ENCODE measurements at places on chromosomes 5 and 9.

GRCh38 chr9:101437806-101438232 lies 2.2 kb upstream of the ALDOB start:
- no peak for DNase-seq

DNA sequence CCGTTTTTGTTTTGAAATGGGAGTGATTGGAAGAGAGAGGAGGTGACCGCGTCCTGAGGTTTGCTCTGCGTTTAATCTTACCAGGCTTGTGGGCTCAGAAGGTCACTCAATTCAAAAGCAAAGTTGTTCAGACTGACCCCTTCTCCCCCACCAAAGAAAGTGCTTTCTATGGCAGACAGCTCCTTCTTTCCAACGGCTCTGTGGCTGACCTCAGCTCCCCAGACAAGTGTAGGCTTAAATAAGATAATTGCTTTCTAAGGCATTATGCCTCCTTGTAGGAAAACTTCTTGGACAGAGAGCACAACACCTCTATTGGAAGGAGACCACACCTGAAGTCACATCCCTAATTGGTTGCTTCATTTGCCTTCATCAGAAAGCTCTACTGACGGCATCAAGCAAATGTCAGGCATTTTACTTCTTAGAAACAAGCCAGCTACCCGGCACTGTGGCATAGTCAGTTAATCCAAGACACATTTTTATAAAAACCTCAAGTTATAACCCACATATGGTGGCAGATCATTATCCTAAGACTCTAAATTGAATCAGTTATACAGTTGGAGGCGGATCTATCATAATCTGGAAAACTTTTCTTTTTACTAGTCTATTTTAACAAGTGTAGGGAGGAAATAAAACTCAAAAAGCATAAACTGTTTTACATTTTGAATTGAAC lies 94.9 kb downstream of the TMEM174 start:
- no peak for DNase-seq

DNA sequence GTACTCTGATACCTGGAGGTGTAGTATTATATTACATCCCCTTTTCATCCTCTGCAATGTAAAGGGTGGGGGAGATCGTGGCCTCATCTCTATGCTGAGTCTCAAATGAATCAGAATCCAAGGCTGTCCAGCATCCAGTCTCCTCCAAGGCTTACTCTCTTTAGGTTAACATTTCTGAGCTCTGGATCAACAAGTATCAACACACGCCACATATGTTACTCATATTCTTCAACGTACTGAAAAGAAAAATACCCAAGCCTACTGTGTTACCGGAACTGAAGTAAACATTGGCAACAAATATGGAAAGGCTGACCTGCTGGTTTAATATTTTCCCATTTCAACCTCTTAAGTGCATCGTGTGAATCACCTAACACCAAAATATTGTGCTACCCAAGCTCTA lies 241.8 kb downstream of the GAS1 start:
- no peak for DNase-seq

GRCh38 chr9:19940811-19941535 lies 152.1 kb upstream of the SLC24A2 start:
- DNase-seq, result no peak

- no peak for DNase-seq
Measured at GRCh38 chr5:171263181-171263580, 45.9 kb upstream of the TLX3 start.

Measured in T follicular helper cell (primary cell).